ENCODE measurements at places on chromosomes 1 and 21.

DNA sequence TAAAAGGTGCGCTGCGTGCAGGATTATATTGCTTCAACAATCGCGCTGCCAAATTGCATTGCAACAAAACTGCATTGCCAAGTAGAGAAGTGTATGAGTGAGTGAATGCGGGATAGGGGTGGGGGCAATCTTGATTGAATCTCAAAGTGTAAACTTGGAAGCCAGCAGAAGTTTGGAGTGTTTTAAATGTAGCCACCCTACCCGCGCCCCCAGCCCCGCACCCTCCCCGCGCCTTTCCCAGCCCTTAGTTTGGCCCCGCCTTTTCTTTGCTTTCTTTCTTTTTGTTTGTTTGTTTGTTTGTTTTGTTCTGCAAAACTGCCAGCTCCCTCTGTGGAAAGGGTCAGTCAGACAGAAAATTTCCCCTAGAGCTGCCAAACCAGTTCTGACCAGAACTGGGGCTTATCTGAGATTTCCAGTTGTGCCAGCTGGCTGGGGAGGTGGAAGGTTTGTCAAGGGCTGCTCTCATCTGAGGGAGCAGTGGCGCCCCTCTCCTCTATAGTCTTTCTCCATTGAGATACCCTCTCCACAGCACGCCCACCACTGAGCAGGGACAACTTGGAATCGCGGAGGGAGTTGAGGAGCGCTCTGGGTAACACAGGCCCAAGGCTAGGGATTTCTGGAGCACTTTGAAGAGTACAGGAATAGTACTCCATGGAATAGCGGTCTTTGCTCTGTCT lies 666 bp upstream of the BEND5 start:
- DNase-seq = no peak

- no peak for DNase-seq
Observed at GRCh38 chr1:29557701-29558600, 321.6 kb downstream of the PTPRU start.

DNA sequence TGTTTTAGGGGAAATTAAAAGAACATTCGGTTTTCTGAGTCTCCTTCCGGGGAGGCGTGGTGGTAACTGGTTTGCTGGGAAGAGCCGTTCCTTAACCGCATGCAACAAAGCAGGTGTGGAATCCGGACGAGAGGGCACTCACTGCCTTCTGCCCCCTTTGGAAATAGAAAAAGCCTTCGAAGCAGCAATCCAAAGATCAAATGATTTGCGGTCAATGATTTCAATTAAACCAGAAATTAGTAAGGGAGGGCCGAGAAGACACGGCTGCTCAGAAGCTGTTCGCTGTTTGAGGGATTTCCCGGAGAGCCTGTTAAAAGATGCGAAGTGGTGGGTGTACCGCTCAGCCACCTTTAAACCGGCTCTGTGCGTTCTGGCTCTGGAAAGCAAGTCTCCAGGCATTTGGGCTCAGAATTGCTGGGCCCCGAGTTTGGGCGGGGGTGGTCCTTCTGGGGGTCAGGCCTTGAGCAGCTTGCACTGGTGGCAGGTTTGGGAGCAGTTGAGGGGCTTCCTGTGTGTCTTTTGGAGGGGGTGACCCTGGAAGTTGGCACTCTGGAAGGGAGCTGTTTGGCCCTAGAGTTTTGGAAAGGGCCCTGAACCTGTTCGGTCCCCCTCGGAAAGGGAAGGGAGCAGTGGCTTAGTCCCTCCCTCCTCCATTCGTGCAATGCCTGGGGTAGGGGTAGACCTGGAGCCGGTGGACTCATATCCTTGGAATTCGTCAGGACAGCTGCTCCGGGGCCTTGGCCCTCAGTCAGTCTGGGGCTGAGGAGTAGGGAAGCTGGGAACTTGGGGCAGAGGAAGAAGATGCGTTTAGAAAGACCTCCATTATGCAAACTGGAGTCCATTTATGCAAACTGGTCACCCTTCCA lies 3.1 kb downstream of the SIM2 start:
- DNase-seq = peak; percentile 61

- DNase-seq = peak; percentile 81
Observed at GRCh38 chr1:159492575-159493323, 43.1 kb downstream of the OR10J5 start.

Measured in fibroblast of skin of back (primary cell).